Stimulated activated CD4-positive, alpha-beta T cell treated with anti-CD3 and anti-CD28 coated beads, Interleukin-1b, Interleukin-23, amount 100 ng/mL, for 48 hours (primary cell): ENCODE measurements at places on chromosomes 1 and 21.

DNA sequence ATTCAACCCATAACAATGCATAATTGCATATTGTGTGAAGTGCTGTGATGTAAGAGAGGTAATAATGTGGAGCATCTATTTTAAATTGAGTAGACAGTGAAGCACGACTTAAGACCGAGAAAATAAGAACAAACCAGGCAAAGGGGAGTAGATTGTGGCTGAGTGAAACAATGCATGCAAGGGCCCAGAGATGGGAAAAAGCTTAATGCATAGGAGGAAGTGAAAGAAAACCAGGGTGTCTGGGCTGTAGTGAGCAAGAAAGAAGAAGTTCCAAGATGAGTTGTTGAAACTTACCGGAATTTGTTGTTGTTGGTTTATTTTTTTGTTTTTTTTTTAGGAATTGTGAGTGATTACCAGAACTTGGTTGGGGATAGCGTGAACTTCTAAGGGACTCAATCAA is 104.7 kb downstream of the SNX7 start:
- DNase-seq = no peak

- no peak for DNase-seq
These were observed 11.3 kb downstream of the MRAP start for GRCh38 chr21:32309906-32310460.

DNA sequence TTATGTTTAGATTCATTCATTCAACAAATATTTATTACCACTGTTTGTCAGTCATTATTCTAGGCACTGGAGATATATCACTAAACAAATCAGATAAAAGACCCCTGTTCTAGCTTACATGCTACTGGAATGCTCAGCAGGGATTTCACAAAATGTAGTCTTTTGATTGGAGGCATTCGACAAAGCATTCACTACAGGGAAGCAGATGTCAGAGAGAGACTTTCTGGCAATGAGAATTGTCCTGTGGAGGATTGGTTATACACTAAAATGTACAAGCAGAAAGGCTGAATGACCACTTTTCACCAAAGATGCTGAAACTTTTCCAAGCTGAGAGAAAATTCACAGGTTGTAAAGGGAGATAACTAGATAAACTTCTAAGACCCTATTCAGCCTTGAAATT is 57.7 kb downstream of the SCMH1 start:
- no peak for DNase-seq

- DNase-seq = no peak
These were observed 63.7 kb downstream of the SYT14 start for GRCh38 chr1:210001751-210002150.

GRCh38 chr1:39900662-39901463 is 854 bp downstream of the MYCL start:
- no peak for DNase-seq

- no peak for DNase-seq
These were observed 57.0 kb downstream of the FCRL5 start for GRCh38 chr1:157495285-157495684.

DNA sequence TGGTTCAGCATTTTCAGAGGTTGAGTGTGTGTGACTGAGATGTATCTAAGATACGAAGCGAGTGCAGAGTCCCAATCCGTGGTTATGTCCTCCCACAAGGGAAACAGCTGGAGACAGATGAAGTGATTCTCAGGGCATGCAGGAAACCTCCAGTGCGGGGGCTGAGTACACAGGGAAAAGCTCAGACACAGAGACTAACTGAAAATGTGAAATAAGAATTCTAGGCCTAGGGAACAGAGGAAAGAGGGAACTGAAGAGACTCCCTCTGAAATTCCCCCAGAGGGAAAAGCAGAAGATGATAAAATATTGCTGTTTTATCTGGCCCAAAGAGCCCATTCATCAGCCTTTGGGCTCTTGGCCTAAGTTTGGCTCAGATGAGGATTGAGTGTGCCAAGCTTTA is 116.8 kb downstream of the LRRC53 start:
- no peak for DNase-seq

GRCh38 chr1:150406483-150406882 is 42.5 kb downstream of the RPRD2 start:
- no peak for DNase-seq

DNA sequence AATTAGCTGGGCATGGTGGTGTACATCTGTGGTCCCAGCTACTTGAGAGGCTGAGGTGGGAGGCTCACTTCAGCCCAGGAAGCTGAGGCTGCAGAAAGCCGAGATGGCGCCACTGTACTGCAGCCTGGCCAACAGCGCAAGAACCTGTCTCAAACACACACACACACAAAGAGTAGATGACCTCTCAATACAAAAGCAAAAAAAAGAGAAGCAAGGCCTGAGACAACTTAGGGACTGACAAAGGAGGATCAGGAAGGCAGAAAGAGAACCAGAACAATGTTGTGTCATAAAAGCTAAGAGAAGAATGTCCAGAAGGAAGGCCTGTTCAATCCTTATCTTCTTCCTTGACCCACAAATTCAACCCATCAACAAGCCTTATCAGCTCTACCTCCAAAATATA is 18.5 kb downstream of the WASF2 start:
- DNase-seq = no peak

GRCh38 chr1:37682334-37682987 is 9.9 kb upstream of the CDCA8 start:
- DNase-seq = peak; percentile 70

- no peak for DNase-seq
These were observed 208.7 kb downstream of the PTPRU start for GRCh38 chr1:29444782-29445729.

GRCh38 chr1:163785868-163786405 is 464.2 kb downstream of the NUF2 start:
- no peak for DNase-seq

GRCh38 chr1:158732524-158732923 is 12.0 kb upstream of the OR6K3 start:
- no peak for DNase-seq

- no peak for DNase-seq
These were observed 42.9 kb downstream of the COL18A1 start for GRCh38 chr21:45447821-45448220.

DNA sequence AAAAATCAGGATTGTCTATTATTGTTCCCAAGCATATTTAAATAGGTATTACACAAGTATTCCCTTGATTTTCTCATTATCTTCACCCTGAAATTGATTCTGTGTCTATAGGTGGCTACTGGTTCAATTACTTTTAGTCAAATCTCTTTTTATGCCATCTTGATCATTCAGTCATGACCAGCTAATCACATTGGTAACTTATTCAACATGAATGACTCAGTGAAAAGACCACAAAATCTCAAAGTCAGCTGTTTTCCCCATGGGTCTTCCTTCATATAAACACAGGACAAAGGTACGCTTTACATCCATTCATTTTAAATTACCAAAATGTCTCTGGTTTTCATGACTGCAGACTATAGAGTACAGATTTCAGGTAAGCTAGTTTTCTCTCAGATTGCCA is 23.7 kb upstream of the NRIP1 start:
- DNase-seq = no peak

- no peak for DNase-seq
These were observed 2.5 kb downstream of the SMIM1 start for GRCh38 chr1:3774946-3775489.

- peak; percentile 14 for DNase-seq
These were observed 618.2 kb downstream of the BRINP3 start for GRCh38 chr1:189859385-189859977.

GRCh38 chr1:218414060-218414728 is 69.1 kb downstream of the TGFB2 start:
- no peak for DNase-seq

GRCh38 chr1:214123061-214123784 is 135.4 kb downstream of the PROX1 start:
- DNase-seq = peak; percentile 10

GRCh38 chr1:156193488-156194299 is at the start of gene SLC25A44:
SLC25A44 (plus strand) TSS chr1:156194104; CDS start chr1:156199848, 5,744 bp downstream.
- peak; percentile 97 for DNase-seq

DNA sequence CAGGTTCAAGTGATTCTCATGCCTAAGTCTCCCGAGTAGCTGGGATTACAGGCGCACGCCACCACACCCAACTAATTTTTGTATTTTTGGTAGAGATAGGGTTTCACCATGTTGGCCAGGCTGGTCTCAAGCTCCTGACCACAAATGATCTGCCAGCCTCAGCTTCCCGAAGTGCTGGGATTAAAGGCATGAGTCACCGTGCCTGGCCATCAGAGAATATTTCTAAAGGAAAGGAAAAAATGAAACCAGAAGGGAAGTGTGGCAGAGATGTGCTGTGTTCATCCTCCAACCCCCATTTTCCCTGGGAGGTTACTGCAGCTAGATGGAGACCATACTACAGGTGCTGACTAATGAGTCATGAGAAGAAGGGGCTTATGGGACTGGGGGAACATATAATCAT is 964.1 kb downstream of the TTLL7 start:
- no peak for DNase-seq

DNA sequence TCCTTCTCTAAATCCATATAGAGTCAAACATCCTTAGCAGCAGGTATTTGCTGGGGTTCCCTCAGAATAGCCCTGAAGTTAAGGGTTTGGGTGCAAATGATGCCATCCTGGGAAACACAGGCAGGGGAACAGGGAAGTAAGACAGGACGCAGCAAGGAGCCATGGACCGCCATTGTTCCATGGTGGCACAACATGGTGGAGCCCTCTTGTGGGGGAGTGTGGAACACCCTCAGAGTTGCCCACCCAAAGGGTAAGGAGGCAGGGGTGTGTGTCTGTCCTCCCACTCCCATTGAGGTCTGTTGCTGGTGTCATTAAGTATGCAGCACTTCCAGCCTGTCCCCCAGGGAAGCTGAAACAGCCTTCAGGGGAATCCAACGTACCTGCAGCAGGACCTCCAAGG is 20.4 kb upstream of the RCAN1 start:
- no peak for DNase-seq

DNA sequence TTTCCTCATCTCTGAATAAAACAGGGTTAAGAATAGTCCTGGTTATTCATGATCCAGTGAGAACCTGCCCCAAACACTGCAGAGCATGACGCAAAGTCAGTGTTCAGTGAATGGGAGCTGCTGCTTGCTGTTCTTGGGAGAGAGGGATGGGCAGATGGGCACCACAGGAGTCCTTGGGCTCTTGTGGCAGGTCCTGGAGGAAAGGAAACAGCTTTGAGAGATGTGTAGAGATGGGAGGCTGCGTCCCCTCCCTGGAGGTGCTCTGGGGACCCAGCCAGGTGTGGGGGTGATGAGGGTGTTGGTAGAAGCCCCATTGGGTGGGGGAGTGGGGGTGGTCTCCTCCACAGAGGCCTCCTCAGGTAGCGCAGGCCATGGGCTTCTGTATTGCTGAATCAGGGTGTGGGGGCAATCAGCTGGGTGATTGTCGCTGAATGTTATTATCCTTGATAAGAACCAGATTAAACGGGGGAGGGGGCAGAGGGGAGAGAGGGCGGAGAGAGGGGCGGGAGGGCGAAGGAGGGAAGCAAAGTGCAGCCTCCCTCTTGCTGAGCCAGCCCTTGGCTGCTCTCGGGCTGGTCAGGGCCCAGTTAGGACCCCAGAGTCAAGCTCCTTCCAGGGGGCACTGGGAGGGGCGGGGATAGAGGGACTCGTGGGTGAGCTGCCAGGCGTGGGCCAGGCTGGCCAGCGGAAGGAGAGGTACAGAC is 22.9 kb upstream of the CASZ1 start:
- no peak for DNase-seq

GRCh38 chr1:152870831-152871730 is 7.0 kb upstream of the SMCP start:
- DNase-seq = no peak

DNA sequence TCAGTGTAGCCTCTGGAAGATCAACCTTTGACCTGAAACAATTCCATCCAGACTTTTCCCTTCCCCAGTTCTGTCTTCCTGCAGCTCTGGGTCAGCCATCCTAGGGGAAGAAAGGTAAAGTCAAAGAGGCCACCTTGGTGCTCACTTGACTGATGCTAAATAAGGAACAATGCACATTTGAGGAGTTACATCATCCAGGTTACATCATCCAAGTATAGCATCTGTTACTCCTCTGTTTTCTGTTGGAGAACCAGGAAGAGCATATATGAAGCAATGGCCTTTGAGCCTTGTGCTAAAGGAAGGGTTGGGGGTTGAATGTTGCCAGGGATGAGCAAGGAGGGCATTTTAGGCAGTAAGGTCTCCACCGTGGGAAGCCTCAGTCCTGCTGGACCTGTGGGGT is 3.1 kb upstream of the DSCAM start:
- no peak for DNase-seq

DNA sequence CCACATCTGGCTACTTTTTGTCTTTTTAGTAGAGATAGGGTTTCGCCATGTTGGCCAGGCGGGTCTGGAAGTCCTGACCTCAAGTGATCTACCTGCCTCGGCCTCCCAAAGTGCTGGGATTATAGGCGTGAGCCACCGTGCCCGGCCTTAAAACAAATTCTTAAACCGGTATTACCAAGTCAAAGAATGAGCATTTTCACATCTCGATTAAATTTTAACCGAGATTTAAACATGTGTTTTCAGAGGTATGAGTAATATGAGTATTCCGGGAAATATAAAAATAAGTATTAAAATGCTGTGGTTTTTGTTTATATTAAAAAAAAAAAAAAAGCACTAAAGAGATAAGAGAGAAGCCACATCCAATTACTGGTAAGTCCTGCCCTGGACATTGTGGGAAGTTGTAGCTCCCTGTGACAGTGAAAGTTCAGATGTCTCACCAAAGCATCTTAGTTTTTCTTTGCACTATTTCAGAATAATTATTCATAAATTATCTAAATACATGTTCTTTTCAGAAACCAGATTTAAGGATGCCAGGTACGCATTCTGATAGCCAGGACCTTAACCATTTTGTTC is 24.9 kb downstream of the ZNF281 start:
- DNase-seq = no peak

DNA sequence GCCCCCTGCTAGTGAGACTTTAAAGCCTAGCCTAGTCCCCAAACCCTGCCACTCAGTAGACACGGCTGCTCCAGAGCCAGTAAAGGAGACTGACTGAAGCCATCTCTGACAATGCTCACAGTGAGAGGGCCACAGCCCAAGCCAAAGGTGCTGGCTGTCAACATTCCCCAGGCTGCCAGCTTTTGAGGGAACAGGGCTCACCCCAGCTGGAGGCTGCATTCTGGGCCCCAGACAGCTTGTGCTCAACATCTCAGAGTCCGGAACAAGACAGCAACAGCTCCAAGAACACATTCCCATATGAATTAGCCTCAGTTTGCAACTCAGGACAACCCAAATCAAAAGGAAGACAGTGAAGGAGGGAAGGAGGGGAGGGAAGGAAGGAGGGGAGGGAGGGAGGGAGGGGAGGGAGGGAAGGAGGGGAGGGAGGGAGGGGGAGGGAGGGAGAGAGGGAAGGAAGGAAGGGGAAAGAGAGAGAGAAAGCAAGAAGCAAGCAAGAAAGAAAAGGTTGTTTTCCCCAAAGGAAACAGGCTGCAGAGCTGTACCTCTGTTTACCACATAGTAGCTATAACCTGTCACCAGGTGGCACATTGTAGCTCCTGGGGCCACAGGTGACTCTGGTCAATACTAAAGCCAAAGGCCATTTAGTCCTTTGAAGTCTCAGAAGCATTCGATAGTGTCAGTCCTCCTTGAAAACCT is 5.4 kb downstream of the ARTN start:
- no peak for DNase-seq
